ENCODE measurements at places on chromosomes 4 and X.

DNA sequence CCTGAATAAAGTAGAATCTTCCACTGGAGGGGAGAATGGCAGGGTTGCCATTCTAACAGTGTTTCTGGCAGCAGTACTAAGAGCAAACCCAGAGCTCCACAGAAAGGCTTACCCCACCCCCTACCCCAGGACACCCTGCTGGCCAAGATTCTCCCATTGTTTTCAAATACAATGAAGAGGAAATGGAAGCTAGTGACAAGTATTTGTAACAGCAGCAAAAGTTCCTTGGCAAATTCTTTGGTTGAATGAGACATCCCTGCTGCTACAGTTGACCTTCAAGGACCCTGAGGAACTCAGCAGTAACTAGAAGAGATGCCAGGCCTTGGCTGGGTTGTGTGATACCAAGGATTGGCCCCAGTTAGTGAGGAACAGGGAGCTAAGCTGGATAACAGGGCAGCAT is 124.2 kb upstream of the DGKK start:
- no peak for DNase-seq

DNA sequence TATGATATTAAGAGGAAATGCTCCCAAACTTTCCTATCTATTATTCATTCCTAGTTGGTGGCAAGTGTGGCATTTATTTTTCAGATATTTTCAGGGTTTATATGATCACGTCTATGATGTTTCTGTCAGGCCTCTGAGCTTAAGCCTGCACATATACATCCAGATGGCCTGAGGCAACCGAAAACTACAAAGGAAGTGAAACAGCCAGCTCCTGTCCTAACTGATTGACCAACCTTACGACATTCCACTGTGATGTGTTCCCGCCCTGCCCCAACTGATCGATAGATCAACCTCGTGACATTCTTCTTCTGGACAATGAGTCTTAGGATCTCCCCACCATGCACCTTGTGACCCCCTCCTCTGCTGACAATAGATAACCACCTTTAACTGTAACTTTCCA is 67.6 kb upstream of the CTSO start:
- no peak for DNase-seq

DNA sequence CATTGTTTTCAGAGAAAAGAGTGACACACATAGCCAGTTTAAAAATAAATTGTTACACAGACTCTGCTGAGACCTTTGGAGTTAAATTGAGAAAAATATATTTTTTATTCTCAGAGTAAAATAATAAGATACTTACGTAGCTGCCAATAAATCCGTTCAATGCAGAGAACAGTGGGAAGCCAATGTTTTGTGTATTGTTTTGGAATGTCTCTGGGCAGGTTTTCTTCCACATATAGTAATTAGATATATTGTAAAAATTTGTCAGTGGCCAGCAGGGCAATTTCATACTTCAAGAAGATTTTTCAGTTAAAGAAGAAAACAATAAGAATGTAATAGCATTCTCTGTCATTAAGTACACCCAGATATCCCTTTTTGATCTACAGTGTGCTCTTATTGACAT is 999.5 kb upstream of the INTU start:
- no peak for DNase-seq

GRCh38 chrX:72048510-72049455 is 82.9 kb downstream of the RTL5 start:
- DNase-seq = no peak

DNA sequence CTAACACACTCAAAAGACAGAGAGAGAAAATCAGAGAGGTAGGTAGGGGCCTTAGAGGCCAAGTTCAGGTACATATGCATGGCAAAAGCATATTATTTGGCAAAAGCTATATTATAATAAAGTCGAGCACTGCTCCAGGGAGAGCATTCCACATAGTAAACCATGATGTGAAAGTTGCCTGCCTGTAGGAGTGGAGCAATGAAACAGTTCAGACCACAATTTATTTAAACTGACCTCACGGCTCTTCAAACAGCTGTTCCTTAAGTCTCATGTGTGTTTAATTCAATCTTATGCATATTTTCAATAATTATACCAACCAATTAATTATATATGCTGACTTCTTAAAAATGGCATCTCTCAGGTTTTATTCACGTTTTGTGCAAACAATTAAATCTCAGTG is 3.3 kb downstream of the RFC1 start:
- no peak for DNase-seq

DNA sequence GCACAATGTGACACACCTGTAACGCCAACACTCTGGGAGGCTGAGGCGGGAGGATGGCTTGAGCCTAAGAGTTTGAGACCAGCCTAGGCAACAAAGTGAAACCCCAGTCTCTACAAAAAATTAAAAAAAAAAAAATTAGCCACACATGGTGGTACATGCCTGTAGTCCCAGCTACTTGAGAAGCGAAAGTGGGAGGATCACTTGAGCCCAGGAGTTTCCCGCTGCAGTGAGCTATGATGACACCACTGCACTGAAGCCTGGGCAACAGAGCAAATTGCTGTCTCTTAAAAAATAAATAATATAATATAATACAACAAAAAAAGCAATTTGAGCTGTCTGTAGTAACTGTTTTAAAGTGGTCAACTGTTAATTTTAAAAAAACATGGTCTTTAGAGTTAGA is 13.2 kb downstream of the SPOCK3 start:
- DNase-seq = no peak

DNA sequence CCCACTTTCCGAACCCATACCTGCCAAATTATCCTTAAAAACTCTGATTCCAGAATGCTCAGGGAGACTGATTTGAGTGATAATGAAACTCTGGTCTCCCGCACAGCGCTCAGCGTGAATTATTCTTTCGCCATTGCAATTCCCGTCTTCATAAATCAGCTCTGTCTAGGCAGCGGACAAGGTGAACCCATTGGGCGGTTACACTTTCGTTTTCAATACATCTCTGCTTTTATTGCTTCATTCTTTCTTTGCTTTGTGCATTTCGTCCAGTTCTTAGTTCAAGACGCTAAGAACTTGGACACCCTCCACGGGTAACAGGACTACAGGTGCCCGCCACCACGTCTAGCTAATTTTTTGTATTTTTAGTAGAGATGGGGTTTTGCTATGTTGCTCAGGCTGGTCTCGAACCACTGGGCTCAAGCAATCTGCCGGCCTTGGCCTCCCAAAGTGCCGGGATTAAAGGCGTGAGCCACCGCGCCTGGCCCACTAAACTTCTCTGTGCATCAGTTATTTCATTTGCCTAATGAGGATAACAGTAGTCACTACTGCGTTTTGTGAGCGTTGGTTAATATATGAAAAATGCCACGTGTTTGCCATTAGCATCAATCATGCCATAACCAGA is 936 bp upstream of the PGK1 start:
- DNase-seq = no peak

DNA sequence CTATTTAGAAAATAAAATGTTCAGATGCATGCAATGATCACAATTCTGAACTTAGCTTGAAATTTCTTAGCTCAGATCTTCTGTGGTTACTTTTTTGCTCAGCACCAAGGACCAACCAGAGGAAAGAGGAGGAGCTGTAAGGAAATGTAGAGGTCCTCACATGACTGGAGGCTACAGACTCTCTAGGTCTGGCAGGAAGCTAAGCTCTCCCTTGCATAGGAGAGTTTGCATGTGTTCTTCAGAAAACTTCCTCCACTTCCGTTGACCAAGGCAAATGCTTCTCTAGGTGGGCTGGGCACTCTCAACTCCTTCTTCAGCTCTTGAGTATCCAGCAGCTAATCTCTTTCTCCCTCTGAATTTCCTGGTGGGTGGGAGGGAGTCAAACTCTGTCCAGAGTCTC is 119.6 kb downstream of the BTC start:
- no peak for DNase-seq

DNA sequence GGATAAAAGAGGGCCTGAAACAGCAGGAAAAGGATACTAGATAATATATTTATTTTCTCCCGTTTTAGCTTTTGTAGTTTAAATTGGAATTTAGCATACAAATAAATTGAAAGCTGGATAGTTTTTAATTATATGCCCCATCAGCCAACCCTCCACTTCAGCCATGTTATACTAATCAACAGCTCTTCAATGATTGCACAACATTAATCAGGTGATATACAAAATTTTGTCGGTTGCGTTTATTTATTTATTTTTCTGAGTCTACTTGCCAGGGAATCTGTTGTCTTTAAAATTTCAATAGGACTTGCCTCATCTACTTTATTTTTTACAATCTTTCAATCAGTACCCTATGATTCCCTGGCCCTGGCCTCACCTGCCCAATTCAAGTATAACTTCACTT is 12.1 kb downstream of the DGKK start:
- DNase-seq = no peak

DNA sequence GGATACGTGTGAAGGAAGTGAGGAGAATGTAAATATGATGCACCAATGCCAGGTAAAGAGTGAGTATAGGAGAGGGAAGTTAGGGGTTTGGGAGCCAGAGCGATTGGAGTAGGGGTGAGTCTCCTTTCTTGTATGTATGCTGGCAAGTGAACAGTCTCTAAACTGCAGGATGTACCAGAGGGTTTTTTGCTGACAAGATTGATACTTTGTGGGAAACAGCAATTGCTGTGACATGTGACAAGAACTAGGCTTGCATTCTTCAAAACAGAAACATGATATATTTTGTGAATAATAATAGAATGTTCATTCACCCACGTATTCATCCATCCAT is 706 bp downstream of the CHIC1 start:
- peak; percentile 17 for DNase-seq

DNA sequence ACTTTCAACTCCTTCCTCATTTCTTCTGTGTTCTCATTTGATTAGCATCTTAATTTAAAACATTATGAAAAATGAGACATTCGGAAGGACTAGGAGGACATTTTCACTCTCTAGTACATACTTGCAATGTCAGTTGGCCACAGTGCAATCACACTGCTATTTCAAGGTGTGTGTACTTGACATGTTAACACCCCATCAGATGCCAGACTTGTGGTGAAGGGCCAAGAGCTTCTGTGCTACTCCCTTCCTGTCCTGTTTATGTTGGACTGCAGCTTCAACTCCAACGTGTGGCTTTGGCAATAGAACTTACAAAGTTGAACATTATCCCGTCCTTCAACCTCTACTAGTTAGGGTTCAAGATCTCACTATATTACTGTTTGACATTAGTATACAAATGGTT is 221.0 kb downstream of the PALLD start:
- DNase-seq = peak; percentile 65

DNA sequence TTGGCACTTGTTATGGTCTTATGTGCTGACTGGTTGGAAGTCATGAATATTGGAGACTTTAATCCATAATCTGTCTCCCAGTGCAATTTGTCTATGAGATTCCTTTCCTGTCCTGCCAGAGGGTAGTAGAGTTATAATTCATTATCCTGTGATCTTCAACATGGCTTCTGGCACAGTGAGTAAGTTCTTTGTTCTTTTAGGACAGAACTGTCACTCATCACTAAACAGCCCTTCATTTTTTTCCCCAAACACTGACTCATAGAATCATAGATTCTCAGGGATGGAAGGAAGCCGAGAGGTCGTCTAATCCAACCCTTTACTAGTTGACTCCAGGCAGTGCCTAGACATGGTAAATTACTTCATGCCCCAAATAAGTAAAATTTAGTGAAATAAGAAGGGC is 78.4 kb downstream of the LUZP4 start:
- DNase-seq = peak; percentile 18

- no peak for DNase-seq
Observed at GRCh38 chr4:180314972-180315371, 1928.2 kb upstream of the TENM3 start.

GRCh38 chr4:16051980-16052379 is 31.8 kb downstream of the PROM1 start:
- DNase-seq = no peak

- no peak for DNase-seq
Observed at GRCh38 chrX:9875801-9876200, 89.6 kb downstream of the SHROOM2 start.

DNA sequence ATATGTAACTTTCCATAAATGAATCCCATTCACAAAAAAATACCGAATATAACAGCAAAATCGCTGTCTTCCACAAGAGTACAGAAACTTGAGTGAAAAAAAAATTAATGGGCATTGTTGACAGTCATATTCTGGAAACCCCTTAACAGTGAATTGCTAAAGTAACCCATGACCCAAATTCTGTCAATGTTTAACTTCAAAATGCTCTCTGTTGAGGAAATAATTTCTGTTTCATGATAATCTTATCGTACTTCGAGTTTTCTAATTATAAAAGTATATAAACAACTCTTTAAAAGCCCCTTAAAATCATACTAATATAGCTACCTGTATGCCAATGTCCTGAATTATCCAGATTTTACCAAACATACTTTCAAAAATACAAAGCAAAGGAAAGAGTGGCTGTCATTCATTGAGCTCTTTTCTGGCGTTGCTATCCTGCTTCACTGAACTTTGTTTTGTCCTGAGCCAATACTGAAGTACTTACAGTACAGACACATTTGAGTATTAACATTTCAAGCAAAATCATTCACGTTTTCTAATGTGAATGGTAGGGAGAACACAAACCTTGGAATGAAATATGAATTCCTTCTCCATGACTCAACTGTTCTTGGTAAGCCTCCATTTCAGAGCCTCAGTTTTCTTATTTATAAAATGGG is 2.4 kb downstream of the XAGE3 start:
- no peak for DNase-seq

- DNase-seq = no peak
Observed at GRCh38 chr4:140641105-140641555, 72.4 kb upstream of the UCP1 start.

GRCh38 chrX:48083706-48084105 is 12.3 kb upstream of the ZNF630 start:
- no peak for DNase-seq

DNA sequence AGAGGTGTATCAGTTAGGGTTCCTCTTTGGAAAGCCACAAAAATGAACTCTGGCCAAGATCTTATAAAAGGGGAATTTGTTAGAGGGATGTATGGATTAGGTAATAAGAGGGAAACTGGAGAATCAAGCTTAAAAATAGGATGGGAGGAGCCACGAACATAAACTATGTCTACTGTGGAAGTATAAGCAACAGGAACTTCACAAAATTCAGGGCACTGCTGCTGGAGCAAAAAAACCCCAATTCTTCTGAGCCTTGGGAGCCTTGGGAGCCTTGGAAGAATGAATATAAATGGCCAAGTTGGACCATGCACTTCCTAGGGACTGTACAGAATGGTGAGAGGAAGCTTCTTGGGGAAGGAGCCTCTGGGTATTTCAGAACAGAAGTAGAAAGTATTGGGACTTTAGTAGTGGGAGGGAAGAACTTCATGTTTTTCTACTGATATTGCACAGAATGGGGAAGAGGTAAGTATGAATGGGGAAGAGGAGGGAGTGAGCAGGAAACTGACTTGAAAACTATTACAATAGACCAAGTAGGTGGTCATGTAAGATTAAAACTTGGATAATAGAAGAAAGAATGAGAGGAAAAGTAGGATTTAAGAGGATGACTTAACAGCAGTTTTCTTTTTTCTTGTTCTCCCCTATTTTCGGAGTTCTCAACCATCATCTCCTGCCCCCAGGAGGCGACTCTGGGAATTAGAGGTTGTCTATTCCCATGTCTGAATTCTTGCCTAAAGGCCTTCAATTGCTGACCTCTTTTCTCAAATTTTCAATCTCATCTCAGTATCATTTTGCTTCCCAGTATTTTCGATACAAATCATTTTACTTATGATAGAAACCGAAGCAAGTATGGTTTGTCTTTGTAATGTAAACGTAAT is 44.4 kb upstream of the TAPT1 start:
- DNase-seq = no peak
